ENCODE measurements at places on chromosomes 7 and 10. TPM values are rescaled to one million over a fixed set of nuclear protein-coding genes. Genes with fewer than 3 reads are reported as not detected.

The EN2 gene
- not detected for total RNA-seq

The SLC13A1 gene
- total RNA-seq: not detected

The COL26A1 gene
- not detected for total RNA-seq

The PON1 gene
- total RNA-seq: not detected

The KCNMA1 gene
- 4.6 TPM for total RNA-seq
